ENCODE measurements at places on chromosomes 12 and 14. TPM values are rescaled to one million over a fixed set of nuclear protein-coding genes. Genes with fewer than 3 reads are reported as not detected.
A peak's percentile ranks its signal among the peaks of the same experiment; 100 is the strongest.

The POTEM gene
- total RNA-seq = not detected

The CLEC1A gene
- not detected for total RNA-seq

The HOXC12 gene
- total RNA-seq = not detected

The TAC3 gene
- not detected for total RNA-seq

The IAPP gene
- not detected for total RNA-seq

The APOF gene
- not detected for total RNA-seq

The FOXN4 gene
- not detected for total RNA-seq

The CELA1 gene
- not detected for total RNA-seq

The PPFIA2 gene
- not detected for total RNA-seq

The TCHP gene
- 15.0 TPM for total RNA-seq

GRCh38 chr14:26867171-26867757, 269.4 kb upstream of the NOVA1 start:
- DNase-seq = peak; percentile 57

DNA sequence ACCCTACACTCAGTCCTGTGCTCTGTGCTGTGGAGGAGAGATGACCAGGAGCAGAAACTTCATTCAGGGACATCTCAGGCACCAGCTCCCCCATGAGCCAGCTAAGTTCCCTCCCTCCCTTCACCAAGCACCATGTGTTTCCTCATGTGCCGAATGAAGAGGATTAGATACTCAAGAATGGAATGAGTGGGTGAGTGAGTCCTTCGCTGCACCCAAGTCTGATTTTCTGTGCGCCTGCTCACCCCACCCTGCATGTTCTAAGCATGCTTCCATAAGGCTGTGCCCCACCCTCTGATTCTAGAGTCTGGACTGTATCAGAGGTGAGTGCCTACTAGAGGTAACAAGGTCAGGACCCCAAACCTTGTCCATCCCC, 12.1 kb downstream of the SERPINA5 start:
- DNase-seq = no peak

- no peak for DNase-seq
Observed at GRCh38 chr14:74843653-74844052, 32.3 kb downstream of the PROX2 start.

GRCh38 chr14:84622357-84622756, 907.6 kb upstream of the FLRT2 start:
- DNase-seq = no peak

- DNase-seq = no peak
Observed at GRCh38 chr12:54303640-54304039, 2.8 kb upstream of the NFE2 start.

DNA sequence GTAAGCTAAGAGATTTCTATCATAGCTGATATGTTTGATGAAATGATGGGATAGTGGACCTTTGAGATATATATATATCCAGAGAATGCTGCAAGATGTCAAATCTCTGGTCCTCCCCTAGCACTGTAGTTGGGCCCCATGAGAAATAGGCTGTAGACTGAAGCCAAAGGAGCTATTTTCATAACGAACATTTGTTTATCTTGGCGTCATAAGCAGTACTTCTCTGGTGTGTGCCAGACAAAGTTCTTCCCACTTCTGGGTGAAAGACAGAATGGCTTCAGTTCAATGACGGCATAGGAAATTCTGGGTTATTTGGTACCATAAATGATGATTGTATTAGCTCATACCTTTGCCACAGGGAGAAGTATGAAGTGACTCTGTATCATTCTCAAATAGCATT, 534.3 kb downstream of the SOX5 start:
- no peak for DNase-seq

DNA sequence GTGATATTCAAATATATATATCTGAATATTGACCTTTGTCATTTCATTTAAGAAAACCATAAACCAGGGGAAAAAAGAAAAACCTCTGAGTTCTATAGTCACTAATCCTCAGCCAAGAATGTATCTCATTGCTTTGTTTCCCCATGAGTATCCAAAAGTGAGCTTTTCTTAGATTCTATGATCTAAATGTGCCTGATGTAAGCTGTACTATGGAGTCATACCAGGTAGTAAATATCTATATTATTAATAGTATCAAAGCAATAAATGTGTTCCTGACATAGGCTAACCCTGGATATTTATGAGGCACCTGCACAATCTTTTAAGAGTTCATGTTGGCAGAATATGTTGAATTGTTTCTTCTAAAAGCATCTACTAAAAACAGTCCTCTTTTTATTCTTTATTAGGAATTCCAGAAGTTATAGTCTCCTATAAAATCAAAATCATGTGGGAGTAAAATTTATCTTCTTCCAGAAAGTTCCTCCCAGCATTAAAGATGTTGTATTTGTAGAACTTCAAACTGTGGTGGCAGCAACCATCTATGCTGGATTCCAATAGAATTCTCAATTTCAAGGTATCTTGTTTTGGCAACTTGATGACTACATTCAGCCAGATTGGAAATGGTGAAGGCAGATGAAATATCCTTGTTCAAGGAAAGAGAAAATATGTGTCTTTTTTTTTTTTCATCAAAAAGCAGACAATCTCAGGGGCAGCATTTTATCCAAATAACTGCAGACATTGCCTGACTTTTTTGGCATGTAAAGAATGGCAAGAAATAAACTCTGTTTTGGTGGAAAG, 139.7 kb upstream of the RASSF8 start:
- DNase-seq = no peak

- DNase-seq = no peak
Observed at GRCh38 chr14:59246566-59246965, 58.1 kb downstream of the DAAM1 start.

GRCh38 chr12:18810537-18811253, 72.8 kb downstream of the CAPZA3 start:
- no peak for DNase-seq

DNA sequence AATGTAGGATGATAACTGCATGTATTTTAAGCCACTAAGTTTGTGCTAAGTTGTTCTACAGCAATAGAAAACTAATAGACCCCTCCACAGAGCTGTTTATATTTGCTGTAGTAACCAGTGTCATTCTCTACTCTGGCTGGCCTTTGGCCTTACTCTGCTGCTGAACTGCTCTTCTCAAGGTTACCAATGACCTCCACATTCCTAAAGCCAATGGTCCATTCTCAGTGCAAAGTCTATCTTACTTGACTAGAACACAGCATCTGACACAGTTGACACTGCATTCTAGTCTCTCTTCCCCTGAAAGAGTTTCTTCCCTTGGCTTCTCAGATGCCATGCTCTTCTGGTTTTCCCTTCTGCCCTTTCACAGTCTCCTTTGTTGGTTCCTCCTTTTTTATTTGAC, 154.8 kb upstream of the CRY1 start:
- no peak for DNase-seq

DNA sequence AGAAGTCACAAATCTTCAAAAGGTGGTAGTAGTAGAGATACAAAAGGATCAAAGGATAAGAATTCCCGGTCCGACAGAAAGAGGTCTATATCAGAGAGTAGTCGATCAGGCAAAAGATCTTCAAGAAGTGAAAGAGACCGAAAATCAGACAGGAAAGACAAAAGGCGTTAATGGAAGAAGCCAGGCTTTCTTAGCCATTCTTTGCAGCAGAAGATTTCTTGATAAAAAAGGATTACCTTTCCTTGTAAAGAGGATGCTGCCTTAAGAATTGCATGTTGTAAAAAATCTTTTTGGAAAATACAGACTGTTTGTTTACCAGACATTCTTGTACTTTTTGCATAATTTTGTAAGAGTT, 6.6 kb downstream of the PNN start:
- no peak for DNase-seq

GRCh38 chr14:22573804-22574203, 15.2 kb downstream of the DAD1 start:
- no peak for DNase-seq

- DNase-seq = no peak
Observed at GRCh38 chr14:100816950-100817901, 8.7 kb upstream of the MEG3 start.

DNA sequence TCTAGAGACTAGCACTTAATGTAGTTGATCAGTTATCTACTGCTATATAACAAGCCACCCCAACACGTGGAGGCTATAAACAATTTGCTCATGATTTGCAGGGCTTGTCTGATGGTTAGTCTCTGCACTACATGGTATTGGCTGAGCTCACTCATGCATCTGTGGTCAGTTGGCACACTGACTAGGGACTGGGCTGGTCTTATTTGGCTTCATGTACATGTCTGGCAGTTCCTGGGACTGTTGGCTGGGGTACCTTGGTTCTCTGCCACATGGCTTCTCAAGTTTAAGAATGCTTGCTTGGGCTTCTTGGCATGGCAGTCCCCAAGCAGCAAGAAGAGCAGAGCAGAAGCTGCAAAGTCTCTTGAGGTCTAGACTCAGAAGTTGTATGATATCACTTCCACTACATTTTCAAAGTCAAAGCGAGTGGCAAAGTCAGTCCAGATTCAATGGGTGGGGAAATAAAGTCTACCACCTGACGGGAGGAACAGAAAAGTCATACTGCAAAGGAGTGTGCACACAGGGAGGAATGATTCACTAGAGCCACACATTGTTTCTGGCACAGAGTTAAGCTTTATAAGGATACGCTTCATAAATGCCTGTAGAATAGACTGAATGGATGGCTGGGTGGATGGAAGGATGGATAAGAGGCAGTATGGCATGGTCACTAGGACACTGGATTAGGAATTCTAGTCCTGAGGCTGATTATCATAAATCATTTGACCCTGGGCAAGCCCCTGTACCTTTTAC, 44.8 kb upstream of the PTHLH start:
- no peak for DNase-seq

DNA sequence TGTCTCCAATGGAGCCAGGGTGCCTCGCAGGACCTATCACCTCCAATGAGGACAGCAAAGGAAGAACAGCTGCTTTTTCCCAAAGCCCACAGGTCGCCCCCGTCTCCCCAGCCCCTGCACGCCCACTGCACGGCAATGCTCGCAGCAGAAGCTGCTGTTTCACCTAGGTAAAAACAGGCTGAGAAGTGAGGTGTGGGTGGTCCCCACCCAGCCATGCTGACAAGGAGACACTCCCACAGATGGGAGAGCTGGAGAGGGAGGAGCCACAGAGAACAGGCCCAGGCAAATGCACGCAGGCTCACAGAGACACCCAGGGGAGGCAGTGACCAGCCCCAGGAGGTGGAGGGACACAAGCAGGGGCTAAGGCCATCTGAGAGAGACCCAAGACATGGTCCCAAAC, 10.4 kb downstream of the CFAP73 start:
- no peak for DNase-seq

DNA sequence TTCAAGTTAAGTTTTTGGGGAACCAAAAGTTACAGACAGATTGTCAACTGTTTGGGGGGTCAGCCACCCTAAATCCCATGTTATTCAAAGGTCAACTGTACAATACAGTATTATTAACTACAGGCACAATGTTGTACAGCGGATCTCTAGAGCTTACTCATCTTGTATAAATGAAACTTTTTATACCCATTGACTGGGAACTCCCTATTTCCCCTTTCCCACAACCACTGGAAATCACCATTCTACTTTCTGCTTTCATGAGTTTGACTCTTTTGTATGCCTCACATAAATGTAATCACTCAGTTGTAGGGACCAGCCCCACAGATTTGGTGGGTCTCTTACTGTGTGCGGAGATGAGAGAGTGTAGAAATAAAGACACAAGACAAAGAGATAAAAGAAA, 57.8 kb downstream of the SLCO1B3 start:
- DNase-seq = no peak

GRCh38 chr12:27541031-27541719, 17.2 kb downstream of the PPFIBP1 start:
- no peak for DNase-seq

- DNase-seq = no peak
Observed at GRCh38 chr14:92959189-92959531, 36.2 kb downstream of the CHGA start.

DNA sequence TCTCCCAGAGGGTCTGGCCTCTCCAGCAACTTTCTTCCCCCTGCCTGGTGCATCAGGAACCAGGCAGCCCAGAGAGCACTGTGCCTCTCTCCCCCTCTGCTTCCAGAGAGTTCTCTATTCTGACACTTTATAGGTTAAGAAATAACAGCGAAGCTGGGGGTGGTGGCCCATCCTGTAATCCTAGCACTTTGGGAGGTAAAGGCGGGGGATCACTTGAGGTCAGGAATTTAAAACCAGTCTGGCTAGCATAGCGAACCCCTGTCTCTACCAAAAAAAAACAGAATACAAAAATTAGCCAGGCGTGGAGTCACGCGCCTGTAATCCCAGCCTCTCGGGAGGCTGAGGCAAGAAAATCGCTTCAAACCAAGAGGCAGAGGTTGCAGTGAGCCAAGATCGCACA, 58.3 kb downstream of the ESRRB start:
- DNase-seq = no peak

- DNase-seq = no peak
Observed at GRCh38 chr14:87349921-87350320, 643.1 kb downstream of the GALC start.

DNA sequence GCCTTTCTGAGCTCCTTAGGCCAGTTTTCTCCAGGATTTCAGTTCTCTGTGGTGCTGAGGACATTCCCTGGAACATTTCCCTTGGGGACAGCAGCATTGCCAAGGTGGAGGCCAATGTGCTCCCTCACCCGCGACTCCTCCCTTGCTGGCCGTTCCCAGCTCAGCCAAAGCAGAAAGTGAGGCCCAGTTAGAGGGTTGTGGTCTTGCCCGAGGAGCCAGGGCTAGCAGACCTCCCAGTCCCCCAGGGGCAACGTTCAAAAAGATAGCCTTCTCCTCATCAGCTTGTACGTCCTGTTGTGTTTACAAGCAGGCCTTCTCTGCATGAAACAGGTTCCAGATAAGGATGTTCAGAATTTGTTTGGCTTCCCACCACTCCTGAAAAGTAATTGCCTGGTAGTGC, 78.4 kb downstream of the SSPN start:
- no peak for DNase-seq

- DNase-seq = no peak
Observed at GRCh38 chr14:31678421-31679249, 117.4 kb downstream of the NUBPL start.

GRCh38 chr12:542395-543113, 82.8 kb downstream of the B4GALNT3 start:
- no peak for DNase-seq

GRCh38 chr12:16187660-16188059, 89.8 kb downstream of the SLC15A5 start:
- no peak for DNase-seq

DNA sequence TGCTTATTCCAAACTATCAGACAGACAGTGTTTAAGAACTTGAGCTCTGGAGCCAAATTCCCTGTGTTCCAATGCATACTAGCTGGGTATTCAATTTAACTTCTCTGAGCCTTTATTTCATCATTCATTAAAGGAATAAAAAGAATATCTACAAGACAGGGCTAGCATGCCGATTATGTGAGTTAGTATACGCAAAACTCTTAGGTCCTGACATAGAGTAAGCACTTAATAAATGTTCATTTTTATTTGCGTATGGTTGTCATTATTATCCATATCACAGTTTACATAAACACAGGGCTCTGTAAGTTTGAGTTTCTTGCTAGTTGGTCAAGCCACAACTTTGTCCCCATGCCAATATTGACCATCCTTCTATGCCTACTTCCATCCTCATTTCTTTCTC, 161.5 kb downstream of the NUAK1 start:
- no peak for DNase-seq

All from kidney epithelial cell (primary cell).